Regular cardiac myocyte (primary cell): ENCODE measurements at places on chromosomes 4 and X. TPM values are rescaled to one million over a fixed set of nuclear protein-coding genes. Genes with fewer than 3 reads are reported as not detected.

TRPC5OS gene
- total RNA-seq: not detected in 2 replicates

SYN1 gene
- total RNA-seq: under 0.01 and 0.28 TPM in 2 replicates

NR0B1 gene
- not detected in 2 replicates for total RNA-seq

SOWAHD gene
- total RNA-seq: 0.28 TPM in 1 of 2 replicates, not detected in the other

CDX4 gene
- not detected in 2 replicates for total RNA-seq

GSX2 gene
- under 0.01 TPM in 1 of 2 replicates, not detected in the other for total RNA-seq

FAM47E gene
- total RNA-seq: under 0.01 and 0.19 TPM in 2 replicates

NWD2 gene
- total RNA-seq: not detected in 2 replicates

GIMD1 gene
- total RNA-seq: 0.19 and 0.28 TPM in 2 replicates

RLIM gene
- total RNA-seq: 66.3 and 70.8 TPM in 2 replicates

PNMA3 gene
- total RNA-seq: under 0.01 and 0.28 TPM in 2 replicates

SSX4 gene
- total RNA-seq: not detected in 2 replicates

SLC10A7 gene
- total RNA-seq: 8.2 and 10.7 TPM in 2 replicates

CFAP99 gene
- total RNA-seq: not detected in 2 replicates

ELF4 gene
- 5.4 and 7.9 TPM in 2 replicates for total RNA-seq

MAGEA1 gene
- total RNA-seq: not detected in 2 replicates

CDKL2 gene
- under 0.01 and 1.1 TPM in 2 replicates for total RNA-seq

MRFAP1 gene
- total RNA-seq: 54.1 and 331 TPM in 2 replicates
